Left cardiac atrium (tissue), 4 donors: ENCODE measurements at places on chromosomes 7 and 10. TPM values are rescaled to one million over a fixed set of nuclear protein-coding genes. Genes with fewer than 3 reads are reported as not detected.

GRCh38 chr10:78784546-78784945 lies 284.2 kb upstream of the ZMIZ1 start:
- no peak for DNase-seq

DNA sequence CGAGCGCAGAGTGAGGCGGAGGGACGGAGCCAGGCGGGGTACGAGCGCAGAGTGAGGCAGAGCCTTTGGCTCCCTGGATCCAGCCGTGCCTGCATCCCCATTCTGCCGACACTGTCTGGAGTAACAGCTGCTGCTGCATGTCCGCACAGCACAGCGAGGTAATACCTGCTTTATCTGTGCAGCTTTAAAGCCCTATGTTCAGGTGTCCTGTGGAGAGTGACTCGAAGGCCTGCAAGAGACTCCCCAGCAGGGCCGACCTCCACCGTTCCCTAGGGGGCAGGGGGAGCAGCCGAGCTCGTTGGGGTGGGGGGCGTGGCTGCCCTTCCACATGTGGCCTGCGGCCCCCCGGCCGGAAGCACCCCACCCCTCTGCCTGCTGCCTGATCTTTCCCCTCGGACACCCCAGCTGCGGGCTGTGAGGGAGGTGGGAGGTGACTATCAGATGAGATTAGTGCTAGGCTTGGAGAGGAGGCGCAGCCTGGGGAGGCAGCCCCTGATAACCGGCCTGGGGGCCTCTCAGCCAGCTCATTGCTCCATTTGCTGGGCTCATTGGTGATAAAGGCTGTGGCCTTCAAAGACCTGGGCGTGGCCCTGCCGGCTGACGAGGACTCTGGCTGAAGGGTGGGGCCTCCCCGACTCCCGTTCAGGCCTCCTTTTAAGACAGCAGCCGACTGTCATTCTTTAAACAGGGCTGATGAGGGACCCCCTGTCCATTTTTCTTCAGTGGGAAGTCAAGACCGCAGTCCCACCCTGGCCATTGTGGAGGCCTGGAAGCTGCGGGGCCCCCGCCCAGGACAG lies 8.0 kb downstream of the VENTX start:
- DNase-seq: no peak

GRCh38 chr10:73887294-73888039 lies 13.1 kb upstream of the CAMK2G start:
- peak; percentile 86 for DNase-seq

The AOC1 gene
- 0.21 TPM for total RNA-seq

The TRPV5 gene
- total RNA-seq: not detected

The HEPACAM2 gene
- total RNA-seq: not detected
